Lung microvascular endothelial cell (primary cell): ENCODE measurements at places on chromosomes 7 and 10. TPM values are rescaled to one million over a fixed set of nuclear protein-coding genes. Genes with fewer than 3 reads are reported as not detected.

ACBD7 gene
- total RNA-seq: 0.60 and 1.5 TPM in 2 replicates

FAM221A gene
- 4.1 and 8.1 TPM in 2 replicates for total RNA-seq

SPDYE16 gene
- total RNA-seq: not detected in 2 replicates

PALD1 gene
- total RNA-seq: 112 and 120 TPM in 2 replicates

INMT gene
- total RNA-seq: under 0.01 TPM in 1 of 2 replicates, not detected in the other

LRRN3 gene
- not detected in 2 replicates for total RNA-seq

SLC13A1 gene
- not detected in 2 replicates for total RNA-seq

PNLIP gene
- total RNA-seq: not detected in 2 replicates
